ENCODE measurements at places on chromosomes 3 and 15. TPM values are rescaled to one million over a fixed set of nuclear protein-coding genes. Genes with fewer than 3 reads are reported as not detected.

DNA sequence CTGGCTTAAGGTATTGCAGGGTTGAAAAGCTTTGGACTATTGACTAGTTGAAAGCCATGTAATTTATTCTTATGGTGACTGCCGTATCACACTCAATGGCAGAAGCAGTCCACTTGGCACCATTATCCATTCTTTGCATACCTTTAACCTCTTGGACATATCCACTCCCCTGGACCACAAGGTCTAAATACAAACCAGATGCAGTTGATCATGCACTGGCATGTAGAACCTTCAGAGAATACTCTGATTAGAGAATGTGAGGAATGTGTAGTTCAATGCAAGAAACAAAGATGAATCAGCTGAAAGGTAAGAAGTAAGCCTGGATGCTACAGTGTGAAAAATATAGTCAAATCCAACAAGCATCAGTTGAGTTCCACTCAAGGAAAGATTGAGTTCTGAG lies 93.1 kb downstream of the FRMD5 start:
- DNase-seq, result no peak
- no peaks in the 10 kb centered on the region for H3K36me3 ChIP-seq
- no peak overlapping the region for H3K4me3 ChIP-seq
- no peaks in the 10 kb centered on the region for H3K27me3 ChIP-seq
- peaks cover 15% of the 10 kb centered on the region for H3K4me1 ChIP-seq

DNA sequence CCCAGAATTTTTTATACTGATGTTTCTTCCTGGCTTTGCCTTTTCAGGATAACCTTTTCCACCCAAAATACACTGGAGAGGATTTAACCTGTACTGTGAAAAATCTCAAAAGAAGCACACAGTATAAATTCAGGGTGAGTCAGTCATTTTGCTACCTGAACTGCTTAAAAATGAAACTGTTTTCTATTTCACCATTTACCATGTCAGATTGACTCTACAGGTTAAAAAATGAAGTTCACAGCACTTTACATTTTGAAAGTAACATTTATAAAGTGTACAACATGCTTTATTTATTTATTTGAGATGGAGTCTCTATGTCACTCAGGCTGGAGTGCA lies 115.2 kb downstream of the GHSR start:
- H3K27ac ChIP-seq, result no peak overlapping the region
- H3K27me3 ChIP-seq, result no peaks in the 10 kb centered on the region
- H3K4me3 ChIP-seq, result no peak overlapping the region
- peaks cover 54% of the 10 kb centered on the region for H3K36me3 ChIP-seq
- no peak for DNase-seq

DNA sequence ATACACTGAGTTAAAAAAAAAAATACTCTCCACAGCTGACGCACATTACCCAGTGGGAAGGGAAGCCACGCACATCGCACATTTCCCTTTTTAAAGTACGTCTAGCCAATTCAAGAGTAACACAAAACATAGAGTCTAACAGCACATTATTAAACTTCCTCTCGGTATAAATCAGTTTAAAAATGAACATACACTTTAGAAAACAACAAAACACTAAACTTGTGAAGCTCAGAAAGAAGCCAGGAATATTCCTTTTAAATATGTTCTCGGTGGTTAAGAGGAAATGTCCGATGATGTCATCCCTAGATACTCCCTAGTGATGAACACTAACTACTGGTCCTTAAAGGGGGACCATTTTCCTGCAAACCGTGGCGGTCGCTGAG lies 721 bp downstream of the MYEF2 start:
- no peak for DNase-seq
- peak overlapping the region; percentile 97 for H3K27ac ChIP-seq
- H3K27me3 ChIP-seq, result no peaks in the 10 kb centered on the region
- H3K4me1 ChIP-seq, result peaks cover 68% of the 10 kb centered on the region
- no peaks in the 10 kb centered on the region for H3K36me3 ChIP-seq
- H3K4me3 ChIP-seq, result peak overlapping the region; percentile 92

GRCh38 chr3:124230998-124231397 lies 239.1 kb upstream of the ROPN1 start:
- H3K4me1 ChIP-seq, result peaks cover 11% of the 10 kb centered on the region
- H3K4me3 ChIP-seq, result no peak overlapping the region
- H3K27ac ChIP-seq, result no peak overlapping the region
- peaks cover 8% of the 10 kb centered on the region for H3K36me3 ChIP-seq
- H3K27me3 ChIP-seq, result peaks cover 2% of the 10 kb centered on the region

DNA sequence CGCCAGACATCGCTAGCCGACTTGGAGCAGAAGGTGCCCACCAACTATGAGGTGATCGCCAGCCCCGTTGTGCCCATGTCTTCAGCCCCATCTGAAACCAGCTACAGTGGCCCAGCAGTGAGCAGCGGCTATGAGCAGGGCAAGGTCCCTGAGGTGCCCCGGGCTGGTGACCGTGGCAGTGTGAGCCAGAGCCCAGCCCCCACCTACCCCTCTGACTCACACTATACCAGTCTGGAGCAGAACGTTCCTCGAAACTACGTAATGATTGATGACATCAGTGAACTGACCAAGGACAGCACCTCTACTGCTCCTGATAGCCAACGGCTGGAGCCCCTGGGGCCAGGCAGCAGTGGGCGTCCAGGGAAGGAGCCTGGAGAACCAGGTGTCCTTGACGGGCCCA lies 12.9 kb upstream of the APEH start:
- H3K27me3 ChIP-seq, result no peaks in the 10 kb centered on the region
- no peaks in the 10 kb centered on the region for H3K36me3 ChIP-seq
- DNase-seq, result no peak
- H3K4me3 ChIP-seq, result no peak overlapping the region

- H3K36me3 ChIP-seq, result 0 out of 2 replicates have a peak, but pooled peaks cover 2% of the 10 kb centered on the region
- DNase-seq, result no peak
- H3K27me3 ChIP-seq, result no peaks in the 10 kb centered on the region
- H3K4me1 ChIP-seq, result peaks cover 12% of the 10 kb centered on the region
Measured at GRCh38 chr3:109229174-109229847, 87.0 kb downstream of the DPPA2 start.

DNA sequence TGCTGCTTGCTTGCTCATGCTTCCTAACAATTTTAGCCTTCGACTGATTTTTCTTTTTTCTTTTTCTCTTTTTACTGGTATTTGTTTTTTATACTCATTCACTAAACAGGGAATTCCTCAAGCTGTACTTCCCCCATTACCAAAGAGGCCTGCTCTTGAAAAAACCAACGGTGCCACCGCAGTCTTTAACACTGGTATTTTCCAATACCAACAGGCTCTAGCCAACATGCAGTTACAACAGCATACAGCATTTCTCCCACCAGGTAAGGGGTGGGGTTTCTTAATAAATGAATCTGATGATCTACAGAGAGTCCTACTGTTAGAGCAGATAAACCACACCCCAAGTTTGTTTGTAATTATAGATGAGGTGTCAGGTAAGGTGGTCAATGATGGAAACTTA lies 178.8 kb downstream of the MBNL1 start:
- peaks cover 17% of the 10 kb centered on the region for H3K4me1 ChIP-seq
- DNase-seq, result no peak
- peaks cover 4% of the 10 kb centered on the region for H3K36me3 ChIP-seq
- H3K4me3 ChIP-seq, result no peak overlapping the region

DNA sequence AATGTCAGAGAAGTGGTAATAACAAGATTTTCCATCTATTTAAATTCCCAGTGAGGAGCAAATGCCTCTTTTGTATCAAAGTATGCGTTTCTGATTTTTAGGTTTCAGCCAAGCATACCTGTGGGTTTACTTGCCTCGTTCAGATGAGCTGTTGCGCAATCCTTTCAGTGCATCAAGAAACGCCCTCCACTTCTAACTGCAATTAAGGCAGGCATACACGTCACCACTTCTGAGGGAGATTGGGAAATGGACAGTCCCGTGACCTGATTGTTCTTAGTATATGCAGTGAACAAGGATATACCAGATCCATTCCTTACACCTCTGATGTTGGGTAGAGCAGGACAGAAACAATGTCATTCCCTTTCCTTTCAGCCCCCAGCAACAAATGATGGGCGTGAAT lies 219.0 kb downstream of the ITPR1 start:
- no peak overlapping the region for H3K4me3 ChIP-seq
- peaks cover 46% of the 10 kb centered on the region for H3K4me1 ChIP-seq
- peaks cover 2% of the 10 kb centered on the region for H3K36me3 ChIP-seq
- H3K27ac ChIP-seq, result no peak overlapping the region

DNA sequence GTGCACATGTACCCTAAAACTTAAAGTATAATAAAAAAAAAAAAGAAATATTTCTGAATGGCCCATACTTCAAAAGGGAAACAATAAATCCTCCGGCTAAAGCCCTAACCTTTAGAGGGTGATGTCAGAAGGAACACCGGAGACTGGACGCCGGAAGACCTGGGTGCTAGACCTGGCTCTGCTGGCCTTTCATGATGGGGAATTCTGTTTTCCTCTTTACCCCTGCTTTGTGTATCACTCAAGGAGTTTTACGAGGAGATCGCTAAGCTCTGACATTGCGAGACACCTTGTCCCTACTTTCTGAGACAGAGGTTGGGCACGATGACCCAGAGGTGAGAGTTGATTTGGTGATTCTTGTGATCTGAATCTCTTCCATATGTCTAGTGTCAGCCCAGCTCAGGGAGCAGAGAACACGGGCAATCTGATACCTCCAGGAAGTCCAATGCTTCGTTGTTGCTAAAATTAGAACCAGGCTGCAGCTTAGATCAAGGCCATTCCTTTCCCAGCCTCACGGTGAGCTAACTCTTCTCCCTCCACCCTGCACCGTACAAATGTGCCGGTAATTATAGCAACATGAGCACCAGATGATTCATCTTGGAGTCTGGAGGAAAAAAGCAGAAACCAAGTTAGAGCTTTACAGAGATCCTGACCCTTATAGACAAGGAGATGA lies 42.0 kb upstream of the CFAP161 start:
- H3K36me3 ChIP-seq, result no peaks in the 10 kb centered on the region
- H3K27me3 ChIP-seq, result no peaks in the 10 kb centered on the region
- DNase-seq, result no peak
- no peak overlapping the region for H3K4me3 ChIP-seq
- H3K27ac ChIP-seq, result no peak overlapping the region

The ZNF860 gene
- total RNA-seq, result 6.5 TPM

The AHSG gene
- total RNA-seq, result 1.5 TPM

The CYP1A2 gene
- total RNA-seq, result not detected

The HGD gene
- 0.44 TPM for total RNA-seq
